Astrocyte of the cerebellum (primary cell): ENCODE measurements at places on chromosomes 2 and 18.

GRCh38 chr2:90069290-90069894 lies 1377.9 kb downstream of the RPIA start:
- DNase-seq: no peak

- no peak for DNase-seq
Observed at GRCh38 chr2:46448111-46448510, 31.3 kb upstream of the TMEM247 start.

GRCh38 chr18:77557046-77557587 lies 307.5 kb downstream of the GALR1 start:
- DNase-seq: no peak

- DNase-seq: no peak
Observed at GRCh38 chr2:47534179-47534919, 131.4 kb downstream of the MSH2 start.

- DNase-seq: no peak
Observed at GRCh38 chr2:110124038-110124825, 8.6 kb upstream of the MALL start.

DNA sequence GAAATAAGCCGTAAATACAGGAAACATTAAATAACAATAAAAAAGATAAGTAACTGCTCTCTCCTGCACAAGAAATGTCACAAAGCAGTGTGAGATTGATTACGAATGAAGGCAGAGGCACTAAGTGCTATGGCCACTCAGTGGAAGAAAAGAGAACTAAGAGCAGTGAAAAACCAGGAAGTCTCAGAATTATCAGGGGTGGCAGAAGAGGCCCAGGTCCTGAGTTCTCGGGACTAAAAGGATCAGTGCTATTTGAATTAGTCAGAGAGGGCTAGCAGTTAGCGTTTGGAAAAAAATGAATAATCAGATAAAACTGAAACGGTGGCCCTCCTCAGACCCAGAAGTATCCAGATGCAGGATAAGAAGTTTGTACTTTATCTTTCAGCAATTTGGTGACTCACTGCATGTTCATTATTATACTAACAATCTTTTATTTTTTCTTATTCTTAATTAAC lies 367.1 kb downstream of the ZEB2 start:
- no peak for DNase-seq

- peak; percentile 83 for DNase-seq
Observed at GRCh38 chr2:99278793-99279291, 22.2 kb downstream of the LYG1 start.

GRCh38 chr2:122692400-122693083 lies 937.1 kb downstream of the TSN start:
- DNase-seq: no peak

DNA sequence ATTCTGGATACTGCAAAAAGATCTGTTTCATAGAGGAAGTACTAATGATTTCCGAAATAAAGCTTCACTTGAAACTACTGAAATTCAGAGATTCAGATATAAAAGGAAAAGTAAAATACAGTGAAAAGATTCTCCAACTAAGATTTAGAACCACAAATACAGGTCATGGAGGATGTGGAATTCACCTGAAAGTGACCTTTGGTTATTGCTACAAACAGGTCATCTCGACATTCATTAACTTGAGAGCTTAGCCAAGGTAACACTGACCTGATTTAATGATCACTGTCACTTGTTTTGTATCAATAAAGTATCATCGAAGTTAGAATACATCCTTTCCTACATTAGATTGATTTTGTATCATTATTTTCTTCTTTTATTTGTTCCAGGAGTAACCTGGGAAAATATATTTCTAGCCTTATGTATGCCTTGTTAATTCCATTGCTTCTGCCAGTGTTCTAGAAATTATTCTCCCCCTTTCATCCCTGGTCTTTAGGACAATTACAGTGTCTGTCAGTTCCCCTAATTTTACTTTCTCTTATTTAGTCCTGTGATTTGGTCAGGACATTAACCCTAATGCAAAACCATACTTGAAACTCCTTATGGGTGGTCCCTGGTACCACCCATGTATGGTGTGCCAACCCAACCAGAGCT lies 420.1 kb downstream of the LRP1B start:
- DNase-seq: no peak

DNA sequence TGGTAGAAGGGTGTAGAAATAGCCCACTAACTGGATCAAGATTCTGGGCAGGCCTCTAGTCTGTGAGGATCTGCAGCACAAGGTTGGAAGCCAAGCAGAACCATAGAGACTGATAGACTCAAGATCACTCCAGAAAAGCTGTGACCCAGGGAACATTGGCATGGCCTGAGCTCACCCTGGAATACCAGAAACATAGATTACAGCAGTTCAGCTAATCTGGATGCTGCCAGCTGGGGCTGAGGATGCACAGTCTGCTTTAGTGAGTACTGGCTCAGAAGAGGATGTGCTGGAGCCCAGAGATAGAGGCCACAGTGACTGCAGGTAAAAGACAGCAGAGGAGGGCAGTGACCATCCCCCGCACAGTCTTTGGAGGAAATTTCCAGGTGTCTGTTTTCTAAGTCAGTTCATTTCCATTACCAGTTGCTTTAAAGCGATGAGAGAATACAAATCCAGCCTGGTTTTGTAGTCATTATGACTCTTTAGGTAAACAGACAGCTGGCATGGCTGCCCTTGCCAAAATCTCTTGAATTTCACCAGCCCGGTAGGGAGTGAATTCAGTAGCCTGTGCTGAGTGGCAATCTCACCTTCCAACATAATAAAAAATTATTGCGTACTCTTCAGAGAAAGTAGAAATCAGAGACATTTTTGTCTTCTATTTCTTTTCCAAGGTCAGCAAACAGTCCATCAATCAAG lies 119.2 kb downstream of the ANTXR1 start:
- no peak for DNase-seq

DNA sequence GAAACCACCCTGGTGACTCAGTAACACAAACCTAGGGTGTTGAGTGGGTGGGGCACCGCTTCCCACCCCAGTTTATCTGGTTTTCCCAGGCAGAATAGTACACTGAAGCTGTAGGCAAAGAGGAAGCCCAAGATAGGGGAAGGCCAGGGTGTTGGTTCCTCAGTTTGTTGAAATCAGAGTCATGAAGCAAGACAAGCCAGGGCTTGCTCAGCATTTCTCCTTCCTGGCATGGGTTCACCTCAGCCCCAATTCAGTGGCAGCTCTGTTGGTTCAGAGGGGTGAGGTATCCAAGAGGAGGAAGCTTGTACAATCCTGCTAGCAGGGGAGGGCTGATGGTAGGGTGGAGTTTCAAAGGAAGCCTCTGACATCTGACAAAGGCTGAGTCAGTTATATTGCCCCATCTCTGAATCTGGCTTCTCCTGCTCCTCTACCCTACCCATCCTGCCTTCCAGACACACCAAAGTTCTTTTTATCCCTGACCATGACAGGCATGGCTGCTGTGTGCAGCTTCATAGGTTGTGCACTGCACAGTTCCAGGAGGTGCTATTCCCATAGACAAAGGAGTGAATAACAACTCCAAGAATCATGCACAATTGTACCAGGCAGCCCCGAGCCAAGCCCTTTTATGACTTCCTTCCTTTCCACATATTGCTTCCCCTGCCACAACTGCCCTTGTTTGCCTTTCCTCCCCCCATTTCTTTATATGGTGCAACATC lies 24.9 kb upstream of the RAB10 start:
- DNase-seq: no peak

GRCh38 chr2:898319-898718 lies 52.3 kb upstream of the SNTG2 start:
- no peak for DNase-seq

- DNase-seq: no peak
Observed at GRCh38 chr18:56306797-56307196, 331.6 kb downstream of the TXNL1 start.

DNA sequence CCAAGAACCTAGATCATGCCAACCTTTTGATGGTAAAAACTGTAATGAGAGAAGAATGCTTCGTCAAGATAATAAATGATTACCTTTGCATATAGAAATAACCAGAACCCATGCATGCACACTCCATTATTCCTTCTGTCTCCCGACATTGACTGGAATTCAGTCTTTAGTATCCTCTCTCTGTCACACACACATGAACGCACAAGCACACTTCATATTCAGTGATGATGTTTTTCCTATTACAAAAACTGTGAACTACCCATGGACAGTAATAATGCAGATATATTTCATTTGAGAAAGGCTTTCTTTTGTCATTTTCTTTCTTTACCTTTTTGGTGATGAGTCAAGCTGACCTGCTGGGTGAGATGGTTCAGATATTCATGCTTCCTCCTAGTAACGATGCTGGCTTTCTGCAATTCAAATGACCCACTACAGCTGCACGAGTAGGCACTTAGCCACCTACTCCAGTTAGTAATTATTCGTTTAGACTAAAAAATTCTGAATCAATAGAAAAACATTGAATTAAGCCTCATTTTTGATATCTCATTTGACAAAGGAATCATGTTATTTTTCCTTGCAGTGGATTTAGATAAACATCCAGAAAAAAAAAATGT lies 382.2 kb downstream of the TGIF1 start:
- no peak for DNase-seq

DNA sequence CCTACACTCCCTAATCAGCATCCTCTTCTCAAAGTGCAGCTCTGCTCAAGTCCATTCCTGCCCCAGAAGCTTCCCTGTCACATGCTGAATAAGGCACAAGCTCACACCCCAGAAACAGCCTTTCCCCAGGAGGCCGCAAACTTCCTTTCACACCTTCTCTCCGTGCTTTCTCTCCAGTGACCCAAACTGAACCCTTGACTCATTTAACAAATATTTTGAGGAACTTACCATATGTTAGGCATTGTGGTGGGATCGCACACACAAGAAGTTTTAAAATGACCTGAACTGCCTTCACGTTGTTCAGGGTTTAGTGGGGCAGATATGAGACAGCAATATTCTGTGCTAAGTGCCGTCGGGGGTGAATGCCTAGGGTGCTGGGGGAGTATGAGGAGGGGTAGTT lies 161.3 kb downstream of the INSIG2 start:
- peak; percentile 5 for DNase-seq

- no peak for DNase-seq
Observed at GRCh38 chr18:6414723-6415417, at the start of gene L3MBTL4. L3MBTL4 (minus strand) TSS chr18:6414911; CDS start chr18:6311625, 103,286 bp downstream.

- DNase-seq: no peak
Observed at GRCh38 chr18:30999887-31000628, 42.5 kb downstream of the DSC3 start.

DNA sequence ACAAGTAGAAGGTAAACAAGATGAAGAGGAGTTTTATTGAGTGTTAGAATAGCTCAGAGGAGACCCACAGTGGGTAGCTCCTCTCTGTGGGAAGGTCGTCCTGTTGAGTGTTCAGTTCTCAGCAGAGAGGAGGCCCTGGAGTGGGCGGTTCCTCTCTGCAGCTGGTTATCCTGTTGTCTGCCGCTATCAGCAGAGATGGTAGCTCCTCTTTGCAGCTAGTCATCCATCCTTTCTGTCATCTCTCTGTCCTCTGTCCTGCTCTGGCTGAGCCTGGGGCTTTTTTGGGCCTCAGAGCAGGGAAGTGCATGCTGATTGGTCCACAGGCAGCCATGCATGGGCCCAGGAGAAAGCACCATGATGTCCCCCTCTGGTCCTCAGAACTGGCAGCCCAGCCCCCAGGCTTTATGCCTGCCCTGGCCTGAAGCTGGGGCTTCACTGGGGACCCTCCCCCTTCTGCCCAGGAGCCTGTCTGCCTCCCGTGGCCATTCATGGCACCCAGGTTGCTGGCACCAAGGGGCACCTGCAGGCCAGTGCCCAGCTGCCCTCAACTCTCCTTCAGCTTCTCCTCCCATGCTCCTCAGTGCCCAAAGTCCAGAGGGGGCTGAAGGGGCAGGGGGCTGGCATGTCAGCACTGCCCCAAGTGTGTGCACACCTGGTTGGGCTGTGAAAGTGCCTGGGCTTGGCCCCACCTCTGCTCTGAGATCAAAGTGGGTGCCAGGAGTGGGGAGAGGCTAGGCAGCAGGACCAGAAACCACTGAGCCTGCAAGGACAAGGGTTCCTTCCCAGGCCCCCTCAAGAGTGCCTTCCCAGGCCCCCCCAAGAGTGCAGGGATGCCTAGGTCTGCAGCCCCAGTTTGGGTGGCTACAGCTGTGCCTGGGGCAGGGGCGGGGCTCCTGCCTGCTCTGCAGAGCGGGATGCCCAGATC lies 98.7 kb downstream of the TWIST2 start:
- DNase-seq: no peak

DNA sequence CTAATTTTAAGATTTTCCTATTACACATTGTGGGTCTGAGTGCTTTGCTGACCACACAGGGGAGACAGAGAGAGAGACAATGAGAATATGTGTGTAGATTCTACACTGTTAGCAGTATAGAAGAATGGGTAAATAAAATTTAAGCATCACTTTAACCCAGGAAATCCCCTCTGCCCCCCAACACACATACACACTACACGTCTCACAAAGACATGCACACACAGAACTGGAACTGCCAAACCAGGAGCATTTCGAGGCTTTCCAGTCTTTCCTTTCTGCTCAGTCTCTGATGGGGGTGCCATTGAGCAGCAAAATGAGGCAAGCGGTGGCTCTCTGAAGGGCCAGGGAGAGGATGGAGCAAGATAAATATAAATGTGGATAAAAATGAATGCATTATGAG lies 2.5 kb downstream of the MERTK start:
- no peak for DNase-seq

DNA sequence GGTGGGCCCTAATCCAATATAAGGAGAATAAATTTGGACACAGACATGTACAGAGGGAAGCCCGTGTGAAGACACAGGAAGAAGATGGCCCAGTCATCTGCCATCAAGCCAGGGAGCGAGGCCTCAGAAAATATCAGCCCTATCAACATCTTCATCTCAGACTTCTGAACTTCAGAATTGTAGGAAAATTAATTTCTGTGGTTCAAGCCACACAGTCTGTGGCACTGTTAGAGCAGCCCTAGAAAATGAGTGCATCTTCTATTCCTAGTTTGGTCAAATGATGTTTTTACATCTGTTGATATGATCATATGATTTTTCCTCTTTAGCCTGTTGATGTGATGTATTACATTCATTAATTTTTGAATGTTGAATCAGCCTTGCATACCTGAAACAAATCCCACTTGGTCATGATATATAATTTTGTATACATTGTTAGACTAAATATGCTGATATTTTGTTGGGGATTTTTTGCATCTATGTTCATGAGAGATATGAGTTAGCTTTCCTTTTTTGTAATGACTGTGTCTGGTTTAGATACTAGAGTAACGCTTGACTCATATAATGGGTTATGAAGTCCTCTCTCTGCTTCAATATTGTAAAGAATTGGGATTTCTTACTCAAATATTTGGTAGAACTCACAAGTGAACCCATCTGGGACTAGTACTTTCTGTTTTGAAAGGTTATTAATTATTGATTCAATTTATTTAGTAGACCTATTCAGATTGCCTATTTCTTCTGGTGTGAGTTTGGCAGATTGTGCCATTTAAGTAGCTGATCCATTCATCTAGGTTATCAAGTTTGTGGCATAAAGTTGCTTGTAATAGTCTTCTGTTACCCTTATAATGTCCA lies 451.4 kb downstream of the EIPR1 start:
- DNase-seq: no peak

DNA sequence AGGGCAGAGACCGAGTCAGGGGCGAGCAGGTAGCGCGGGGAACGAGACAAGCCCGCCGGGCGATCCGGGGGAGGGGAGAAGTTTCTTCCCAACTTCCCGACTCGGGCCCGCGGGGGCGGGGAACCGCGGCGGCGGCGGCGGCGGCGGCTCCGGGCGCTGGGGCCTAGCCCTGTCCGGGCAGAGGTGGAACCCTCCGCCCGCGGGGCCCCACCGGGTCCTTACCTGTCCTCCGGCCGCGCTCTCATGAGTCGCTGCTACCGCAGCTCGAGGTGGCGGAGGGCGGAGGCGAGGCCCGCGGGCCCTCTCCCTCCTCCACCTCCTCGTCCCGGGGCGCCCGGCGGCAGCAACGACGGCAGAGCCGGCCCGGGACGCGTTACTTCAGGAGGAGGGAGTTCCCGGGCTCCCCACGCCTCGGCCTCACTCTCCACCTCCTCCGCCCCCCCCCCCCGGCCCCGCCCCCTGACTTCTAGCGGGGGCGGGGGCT lies at the start of gene YES1:
TSS of gene YES1 (minus strand) at position 351 of the 484 bp plus-strand sequence. CDS start 55,415 bp downstream, outside the sequence.
- no peak for DNase-seq

- no peak for DNase-seq
Observed at GRCh38 chr2:160510617-160511016, 17.0 kb upstream of the RBMS1 start.
